ENCODE measurements at places on chromosomes 5 and 9.

DNA sequence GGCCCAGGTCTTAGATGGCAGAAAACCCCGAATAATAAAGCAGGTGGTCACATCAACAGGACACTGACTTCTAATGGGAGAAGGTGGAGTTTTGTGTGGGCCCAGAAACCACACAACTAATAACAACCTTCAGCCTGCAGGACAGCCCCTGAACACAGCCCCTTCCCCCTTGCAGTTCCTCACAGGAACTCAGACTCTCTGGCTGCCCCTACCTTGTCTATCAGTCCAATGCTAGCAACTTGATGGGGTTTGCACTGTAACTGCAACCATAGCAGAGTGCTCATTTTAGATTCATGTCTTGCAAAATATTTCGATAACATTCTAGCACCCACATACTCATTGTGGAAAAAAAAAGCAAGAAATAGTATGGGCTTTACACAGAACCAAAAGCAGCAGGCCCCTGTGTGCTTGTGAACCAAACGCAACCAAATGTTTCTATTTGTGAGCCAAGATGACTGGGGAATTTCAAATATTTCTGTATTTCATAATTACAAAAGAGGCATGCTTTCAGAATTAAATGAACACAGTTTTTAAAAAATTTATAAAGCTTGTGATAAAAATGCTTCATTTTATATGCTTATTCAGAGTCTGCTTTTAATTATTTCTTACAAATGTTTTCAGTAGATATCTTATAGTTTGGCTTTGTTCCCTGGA lies 62.7 kb upstream of the PDE4D start:
- no peak for DNase-seq

DNA sequence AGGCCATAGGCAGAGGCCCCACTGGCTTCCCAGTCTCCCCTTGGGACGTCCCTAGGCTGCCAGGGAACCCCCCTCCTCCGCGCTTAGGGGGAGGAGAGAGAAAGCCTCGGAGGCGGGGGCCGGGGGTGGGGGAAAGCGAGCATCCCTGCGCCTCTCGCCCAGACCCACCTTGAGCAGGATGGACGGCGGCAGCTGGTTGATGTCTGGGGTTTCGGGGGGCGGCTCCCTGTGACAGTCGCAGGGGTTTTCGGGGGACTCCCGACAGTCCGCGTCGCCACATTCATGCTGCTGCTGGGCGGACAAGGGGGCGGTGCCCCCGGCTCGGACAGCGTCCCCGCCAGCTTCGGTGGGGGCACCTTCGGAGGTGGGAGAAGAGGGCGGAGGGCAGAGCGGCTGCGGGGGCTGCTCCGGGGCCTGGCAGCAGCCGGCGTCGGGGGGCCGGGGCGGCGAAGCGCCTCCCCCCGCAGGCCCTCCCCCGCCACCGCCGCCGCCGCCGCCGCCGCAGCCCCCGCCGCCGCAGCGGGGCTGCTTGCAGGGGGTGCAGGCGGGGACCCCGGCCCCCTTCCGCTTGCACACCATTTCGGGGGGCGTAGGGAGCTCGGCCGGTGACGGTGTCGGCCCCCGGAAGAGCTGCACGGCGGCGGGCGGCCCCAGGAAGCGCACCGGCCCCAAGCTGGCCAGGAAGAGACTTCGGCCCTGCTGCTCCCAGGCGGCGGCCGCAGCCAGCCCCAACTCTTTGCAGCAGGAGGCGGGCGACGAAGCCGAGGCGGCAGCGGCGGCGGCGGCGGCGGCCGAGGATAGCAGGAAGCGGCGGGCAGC lies 1.2 kb downstream of the FBXL17 start:
- peak; percentile 20 for DNase-seq

DNA sequence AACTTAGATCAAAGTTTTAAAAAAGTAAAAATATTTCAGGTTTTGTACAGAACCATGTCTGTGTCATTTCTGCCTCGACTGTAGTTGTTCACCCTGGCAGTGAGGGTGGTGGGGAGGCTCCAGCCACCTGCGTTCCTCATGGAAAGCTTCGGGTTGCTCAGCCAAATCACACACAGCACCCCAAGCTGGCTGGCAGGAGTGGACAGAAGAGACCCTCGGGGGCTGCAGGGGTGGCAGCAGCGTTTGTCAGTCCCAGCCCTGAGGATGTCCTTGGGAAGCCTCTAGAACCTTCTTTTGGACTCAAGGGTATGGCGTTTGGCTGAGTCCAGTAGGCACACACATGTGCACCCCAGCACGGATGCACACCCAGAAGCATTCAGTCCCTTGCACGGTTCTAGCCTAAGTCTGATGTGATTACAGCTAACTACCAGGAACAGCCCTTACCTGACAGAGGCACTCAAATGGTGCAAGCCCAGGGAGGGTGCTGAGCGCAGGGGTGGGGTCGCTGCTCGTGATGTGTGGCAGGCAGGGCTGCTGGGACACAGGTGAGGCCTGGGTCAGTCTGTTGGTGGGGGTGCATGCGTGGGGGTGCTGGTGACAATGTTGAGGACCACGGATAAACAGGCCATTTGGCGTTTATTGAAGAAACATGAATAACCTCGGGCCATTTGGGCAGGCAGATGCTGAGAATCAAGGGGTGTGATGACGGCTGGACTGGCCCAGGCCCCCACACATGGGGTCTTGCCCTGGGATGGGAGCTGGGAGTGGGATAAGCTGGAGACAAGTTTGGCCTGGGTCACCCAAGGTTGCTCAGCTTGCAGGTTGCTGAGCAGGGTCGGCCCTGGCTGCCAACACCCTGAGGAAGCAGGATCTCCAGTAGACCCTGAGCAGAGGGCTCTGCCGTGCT lies 103.4 kb downstream of the PHF2 start:
- DNase-seq, result no peak

GRCh38 chr5:179324760-179325295 lies 20.4 kb downstream of the ADAMTS2 start:
- no peak for DNase-seq

- peak; percentile 12 for DNase-seq
Measured at GRCh38 chr5:177428574-177429217, 2.2 kb downstream of the GRK6 start.

DNA sequence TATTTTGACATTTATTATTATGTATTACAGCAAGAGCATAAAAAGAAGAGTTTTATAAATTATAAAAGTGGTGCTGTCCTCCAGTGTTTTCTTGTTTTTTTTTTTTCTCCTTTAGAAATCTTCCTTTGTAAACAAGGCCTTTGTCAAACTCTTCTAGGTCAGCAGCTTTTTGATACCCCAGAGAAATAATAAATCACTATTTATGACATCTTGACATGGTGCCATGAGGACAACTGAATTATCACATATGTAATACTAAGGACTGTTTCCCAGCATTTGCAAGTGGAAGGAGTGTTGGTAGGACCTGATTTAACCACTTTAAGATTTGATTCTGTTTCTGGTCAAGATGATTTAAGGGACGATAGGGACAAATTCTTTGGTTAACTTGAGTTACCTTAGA lies 4.6 kb downstream of the SMARCA2 start:
- no peak for DNase-seq

DNA sequence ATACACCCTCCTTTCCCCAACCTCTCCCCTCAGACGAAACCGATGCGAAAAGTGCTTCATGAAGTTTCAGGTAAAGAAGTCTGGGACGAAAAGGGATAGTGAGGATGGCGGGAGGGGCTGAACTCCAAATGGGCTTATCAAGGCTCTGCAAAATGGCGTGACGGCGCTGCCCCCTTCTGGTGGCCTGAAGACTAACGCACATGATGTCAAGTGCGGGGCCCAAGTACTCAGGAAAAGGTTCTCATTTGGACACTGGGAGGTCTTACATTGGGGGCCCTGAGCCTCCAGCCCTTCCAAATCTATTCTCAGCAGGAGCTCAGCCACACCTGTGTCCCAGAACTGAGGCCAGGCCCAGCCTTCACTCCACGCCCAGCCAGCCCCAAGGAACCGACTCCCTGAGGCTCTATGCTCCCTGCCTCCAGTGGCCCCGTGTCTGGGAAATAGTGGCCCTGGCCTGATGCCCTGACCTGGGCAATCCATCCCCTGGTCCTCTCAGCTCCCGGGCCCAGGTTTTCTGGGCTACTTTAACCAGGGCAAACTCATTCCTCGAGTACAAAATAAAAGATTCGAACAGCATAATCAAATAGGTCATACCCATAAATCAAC lies 119.9 kb downstream of the KCNIP1 start:
- peak; percentile 60 for DNase-seq

DNA sequence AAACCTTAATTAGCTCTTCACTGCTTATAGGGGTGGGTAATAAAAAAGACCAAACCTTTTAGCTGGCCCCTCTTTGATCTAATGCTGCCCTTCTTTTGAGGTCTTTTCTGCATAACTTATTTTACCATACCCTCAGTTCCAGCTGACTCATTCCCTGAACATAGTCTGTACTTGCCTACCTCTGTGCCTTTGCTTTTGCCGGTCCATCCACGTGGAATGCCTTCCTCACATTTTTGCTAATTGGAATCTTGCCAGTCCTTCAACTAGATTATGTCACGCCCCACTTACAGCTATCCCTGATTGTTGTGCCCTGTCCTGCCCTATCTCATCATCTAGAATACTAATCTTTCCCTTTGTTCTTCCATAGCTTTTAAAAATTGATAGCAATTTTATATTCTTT lies 44.2 kb downstream of the FAF2 start:
- no peak for DNase-seq

- DNase-seq, result no peak
Measured at GRCh38 chr5:175383350-175383749, 60.6 kb downstream of the DRD1 start.

DNA sequence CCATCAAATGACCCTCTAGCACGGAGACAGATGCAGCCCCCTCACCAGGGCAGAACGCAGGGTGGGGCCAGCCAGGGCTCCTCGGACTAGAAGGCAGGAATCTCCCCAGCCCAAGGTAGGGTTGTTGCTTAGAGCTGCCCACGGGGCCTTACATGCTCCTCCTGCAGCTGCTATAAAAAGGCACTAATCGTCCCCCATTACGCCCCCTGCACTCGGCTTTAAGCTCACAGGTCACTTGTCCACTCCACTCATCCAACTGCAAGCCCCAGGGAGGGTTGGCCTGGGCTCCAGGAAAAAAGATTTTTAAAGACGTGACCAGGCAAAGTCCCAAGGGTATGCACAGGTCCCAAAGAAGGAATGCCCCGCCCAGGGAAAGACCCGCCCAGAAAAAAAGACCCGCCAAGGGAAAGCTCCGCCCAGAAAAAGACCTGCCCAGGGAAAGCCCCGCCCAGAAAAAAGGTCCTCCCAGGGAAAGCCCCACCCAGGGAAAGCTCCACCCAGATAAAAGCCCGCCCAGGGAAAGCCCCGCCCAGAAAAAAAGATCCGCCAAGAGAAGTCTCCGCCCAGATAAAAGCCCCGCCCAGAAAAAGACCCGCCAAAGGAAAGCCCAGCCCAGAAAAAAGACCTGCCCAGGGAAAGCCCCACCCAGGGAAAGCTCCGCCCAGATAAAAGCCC lies 11.1 kb downstream of the GRIN1 start:
- no peak for DNase-seq

DNA sequence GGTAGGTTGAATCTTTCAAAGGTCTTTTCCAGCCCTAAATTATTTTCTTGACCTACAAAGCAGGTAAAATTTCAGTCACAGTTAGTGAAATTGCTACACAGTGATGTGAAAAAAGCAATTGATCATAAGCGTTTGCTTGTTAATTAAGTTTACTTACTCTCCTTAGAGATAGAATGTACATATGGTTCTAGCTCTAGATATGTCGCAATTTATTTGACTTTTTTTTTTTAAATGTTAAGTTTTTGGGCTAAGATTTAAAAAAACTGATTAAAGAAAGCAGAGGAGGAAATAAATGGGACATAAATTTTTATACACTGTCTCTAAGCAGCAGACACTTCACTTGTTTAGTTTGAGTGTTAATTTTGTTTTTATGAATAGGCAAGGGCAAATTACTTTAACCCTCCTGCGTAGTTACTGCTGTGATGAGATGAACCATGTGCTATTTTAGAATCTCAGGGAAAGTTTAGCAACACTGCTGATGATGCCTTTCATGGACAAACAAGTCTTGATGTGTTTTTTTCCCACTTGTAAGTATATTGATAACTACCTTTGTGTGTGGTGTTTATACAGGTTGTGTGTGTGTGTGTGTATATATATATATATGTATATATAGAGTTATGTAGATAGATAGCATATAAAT lies 38.3 kb upstream of the FAM120AOS start:
- DNase-seq, result no peak

DNA sequence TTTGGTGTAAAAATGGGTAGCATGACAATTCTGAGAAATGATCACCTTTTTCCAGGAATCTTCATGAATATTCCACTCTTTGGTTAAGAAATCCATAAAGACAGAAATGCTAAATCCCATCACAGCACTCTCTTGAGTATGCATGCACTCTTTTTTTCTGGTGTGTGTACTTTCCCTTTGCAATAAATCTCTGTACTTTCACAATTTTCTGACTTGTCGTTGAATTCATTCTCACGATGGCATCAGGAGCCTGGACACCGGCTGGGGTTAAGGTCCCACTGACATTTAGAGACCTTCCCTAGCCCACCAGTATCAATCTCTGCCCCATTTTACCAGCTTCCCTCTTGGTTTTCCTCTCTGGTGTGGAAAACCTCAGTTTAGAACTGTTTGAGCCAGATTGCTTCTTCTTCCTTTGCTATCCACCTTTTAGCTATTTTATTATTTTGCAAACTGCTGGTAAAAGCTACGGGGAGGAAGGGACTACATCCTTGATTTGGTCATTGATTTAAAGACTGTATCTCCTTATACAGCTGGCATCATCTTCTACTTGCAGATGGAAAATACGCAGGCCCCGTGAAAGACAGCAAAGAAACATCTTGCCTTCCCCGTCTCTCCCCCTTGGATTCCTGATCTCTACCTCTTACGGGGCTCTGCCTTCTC lies 59.9 kb upstream of the ZFR start:
- DNase-seq, result peak; percentile 10

- DNase-seq, result no peak
Measured at GRCh38 chr5:123916345-123917121, 404.6 kb downstream of the CSNK1G3 start.

GRCh38 chr5:36610621-36611020 lies 4.2 kb downstream of the SLC1A3 start:
- DNase-seq, result no peak

- peak; percentile 28 for DNase-seq
Measured at GRCh38 chr5:133754575-133755169, 142.3 kb upstream of the FSTL4 start.

DNA sequence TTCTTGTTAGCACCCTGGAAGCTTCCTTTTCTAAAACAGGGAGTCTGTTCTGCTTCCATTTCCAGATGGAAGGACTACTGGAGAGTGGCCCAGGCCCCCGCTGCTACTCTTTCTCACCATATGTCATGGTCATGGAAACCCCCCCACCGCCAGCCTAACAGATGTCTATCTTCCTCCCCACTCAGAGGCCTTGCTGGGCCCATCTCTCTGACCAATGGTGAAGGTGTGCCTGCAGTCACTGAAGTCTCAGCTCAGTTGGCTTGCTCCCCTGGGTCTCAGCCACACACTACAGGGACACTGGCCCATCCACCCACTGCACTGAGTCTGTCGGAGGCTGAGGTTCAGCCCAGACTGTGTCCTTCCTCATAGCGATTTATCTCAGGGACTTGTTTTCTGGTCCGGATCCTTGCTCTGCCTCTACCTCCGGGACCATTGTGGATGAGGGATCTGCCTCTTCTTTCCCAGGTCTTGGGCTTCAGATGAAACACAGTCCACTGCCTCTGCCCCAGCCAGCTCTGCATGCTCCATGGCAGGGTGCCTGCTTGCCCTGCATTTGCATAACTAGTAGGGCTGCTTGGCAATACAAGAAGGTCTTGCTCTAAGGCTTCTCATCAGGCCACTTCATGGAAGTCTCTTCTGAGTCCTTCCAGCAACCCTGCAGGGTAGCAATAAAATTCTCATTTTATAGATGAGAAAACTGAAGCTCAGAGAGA lies 30.8 kb downstream of the GALNT12 start:
- no peak for DNase-seq

- no peak for DNase-seq
Measured at GRCh38 chr5:101915554-101915953, 380.5 kb downstream of the SLCO4C1 start.

- no peak for DNase-seq
Measured at GRCh38 chr9:130300739-130301138, 35.2 kb downstream of the HMCN2 start.

Data from inflammatory macrophage treated with lipopolysaccharide for 4 hours (primary cell).